GM20000 (cell line): ENCODE measurements at places on chromosomes 5 and 9.

DNA sequence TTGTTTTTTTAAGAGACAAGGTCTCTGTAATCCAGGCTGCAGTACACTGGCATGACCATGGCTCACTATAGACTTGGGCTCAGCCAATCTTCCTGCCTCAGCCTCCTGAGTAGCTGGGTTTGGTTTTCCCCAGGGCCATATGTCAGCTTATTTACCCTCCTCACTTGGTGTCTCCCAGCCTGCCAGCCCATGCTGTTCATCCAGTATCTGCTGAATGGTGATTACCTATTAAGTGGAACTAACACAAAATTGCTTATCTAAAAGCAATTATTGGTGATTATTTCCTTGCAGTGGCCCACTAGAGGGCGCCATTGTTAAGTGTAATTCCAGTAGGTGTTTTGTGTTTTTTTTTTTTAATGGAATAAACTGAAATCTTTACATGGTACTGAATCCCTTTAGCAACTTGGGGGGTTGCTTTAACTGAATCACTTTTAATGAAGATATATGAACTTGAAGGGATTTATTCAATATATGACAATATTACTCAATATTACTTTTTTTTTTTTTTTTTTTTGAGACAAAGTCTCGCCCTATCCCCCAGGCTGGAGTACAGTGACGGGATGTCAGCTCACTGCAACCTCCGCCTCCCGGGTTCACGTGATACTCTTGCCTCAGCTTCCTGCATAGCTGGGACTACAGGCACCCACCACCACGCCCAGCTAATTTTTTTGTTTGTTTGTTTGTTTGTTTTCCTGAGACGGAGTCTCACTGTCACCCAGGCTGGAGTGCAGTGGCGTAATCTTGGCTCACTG lies 13.8 kb downstream of the EXOSC2 start:
- no peak for DNase-seq

DNA sequence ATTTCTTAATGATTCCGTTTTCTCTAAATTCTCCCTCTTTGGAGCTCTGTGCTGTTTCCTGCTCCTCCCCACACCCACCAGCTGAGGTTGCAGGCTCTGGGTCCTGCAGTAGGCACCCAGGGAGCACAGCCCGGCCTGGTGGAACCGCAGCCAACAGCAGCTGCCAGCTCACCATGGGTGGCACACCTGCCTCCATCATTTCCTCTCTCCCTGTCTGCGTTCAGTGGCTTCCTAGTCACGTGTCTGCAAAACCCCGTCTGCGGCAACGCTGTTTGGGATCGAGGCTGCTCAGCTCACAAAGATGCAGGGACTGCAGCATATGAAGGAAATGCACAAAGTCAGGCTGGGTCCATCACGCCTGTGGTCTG lies 367.8 kb downstream of the IRX2 start:
- no peak for DNase-seq

DNA sequence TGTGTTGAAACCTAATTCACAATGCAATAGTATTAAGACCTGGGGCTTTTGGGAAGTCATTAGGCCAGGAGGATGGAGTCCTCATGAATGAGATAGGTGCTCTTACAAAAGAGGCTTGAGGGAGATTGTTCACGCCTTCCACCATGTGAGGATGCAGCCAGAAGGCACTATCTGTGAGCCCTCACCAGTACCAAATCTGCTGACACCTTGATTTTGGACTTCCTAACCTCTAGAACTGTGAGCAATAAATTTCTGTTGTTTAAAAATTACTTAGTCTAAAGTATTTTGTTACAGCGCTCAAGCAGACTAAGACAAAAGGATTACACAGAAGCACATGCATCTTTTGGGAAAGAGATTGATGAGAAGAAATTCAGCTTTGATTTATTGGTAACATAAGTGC lies 232.9 kb upstream of the NR4A3 start:
- DNase-seq, result no peak

GRCh38 chr5:28448791-28449190 lies 1410.4 kb upstream of the CDH9 start:
- no peak for DNase-seq

- no peak for DNase-seq
These were observed 20.7 kb downstream of the ZER1 start for GRCh38 chr9:128750926-128751595.

GRCh38 chr9:97807681-97808080 lies 45.3 kb upstream of the FOXE1 start:
- no peak for DNase-seq

DNA sequence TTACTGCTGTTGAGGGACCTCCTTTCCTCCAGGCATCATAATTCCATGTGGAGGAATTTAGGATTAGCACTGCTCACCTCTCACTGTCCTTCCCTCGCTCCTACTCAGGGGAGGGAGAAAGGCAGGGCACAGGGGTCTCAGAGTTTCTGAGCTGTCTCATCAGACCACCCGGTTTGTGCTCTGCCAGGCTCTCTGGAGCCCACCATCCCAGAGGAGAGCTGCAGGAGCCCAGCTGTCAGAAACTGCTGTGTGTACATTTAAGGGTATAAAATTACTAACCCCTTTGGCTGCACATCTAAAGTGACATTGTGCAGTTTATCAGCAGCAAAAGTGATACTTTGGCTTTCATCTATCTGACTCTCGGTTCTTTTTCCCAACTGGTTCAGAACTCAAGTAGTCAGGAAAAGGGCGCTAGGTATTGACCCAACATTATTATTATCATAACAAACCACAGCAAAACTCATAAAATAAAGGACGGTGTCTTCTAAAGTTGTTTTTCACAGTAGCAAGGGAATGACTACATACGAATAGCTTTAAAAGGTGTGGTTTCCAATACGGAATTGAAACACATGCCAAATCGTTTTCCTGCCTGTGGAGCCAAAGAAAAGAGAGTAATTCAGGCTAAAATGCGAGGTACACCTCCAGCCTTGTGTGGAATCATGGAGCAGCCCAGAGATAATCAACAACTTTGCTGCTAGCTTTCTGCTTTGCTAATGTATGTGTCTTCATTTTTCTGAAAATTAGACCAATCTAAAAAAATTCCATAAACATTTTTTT lies 348.1 kb downstream of the TMEM167A start:
- no peak for DNase-seq

DNA sequence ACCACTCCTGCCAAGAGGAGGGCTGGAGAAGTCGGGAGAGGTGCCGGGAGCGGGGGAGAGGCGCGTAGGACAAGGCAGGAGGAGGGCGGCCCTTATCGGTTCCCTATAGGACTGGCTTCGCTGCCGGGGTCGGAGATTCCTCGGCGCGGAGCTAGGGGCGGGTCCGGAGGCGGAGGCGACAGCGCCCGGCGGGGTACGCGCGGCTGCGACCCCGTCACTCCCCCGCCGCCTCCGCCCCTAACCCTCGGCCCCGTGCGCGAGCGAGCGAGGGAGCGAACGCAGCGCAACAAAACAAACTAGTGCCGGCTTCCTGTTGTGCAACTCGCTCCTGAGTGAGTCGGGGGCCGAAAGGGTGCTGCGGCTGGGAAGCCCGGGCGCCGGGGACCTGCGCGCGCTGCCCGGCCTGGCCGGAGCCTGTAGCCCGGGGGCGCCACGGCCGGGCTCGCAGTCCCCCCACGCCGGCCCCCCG lies 2.0 kb downstream of the GLIS3 start:
- peak; percentile 67 for DNase-seq

- DNase-seq, result no peak
These were observed 40.0 kb upstream of the ABL1 start for GRCh38 chr9:130794923-130795495.

GRCh38 chr5:172009536-172010270 lies 3.3 kb upstream of the FBXW11 start:
- DNase-seq, result no peak

- DNase-seq, result no peak
These were observed 1.6 kb downstream of the NACC2 start for GRCh38 chr9:136093346-136093986.

DNA sequence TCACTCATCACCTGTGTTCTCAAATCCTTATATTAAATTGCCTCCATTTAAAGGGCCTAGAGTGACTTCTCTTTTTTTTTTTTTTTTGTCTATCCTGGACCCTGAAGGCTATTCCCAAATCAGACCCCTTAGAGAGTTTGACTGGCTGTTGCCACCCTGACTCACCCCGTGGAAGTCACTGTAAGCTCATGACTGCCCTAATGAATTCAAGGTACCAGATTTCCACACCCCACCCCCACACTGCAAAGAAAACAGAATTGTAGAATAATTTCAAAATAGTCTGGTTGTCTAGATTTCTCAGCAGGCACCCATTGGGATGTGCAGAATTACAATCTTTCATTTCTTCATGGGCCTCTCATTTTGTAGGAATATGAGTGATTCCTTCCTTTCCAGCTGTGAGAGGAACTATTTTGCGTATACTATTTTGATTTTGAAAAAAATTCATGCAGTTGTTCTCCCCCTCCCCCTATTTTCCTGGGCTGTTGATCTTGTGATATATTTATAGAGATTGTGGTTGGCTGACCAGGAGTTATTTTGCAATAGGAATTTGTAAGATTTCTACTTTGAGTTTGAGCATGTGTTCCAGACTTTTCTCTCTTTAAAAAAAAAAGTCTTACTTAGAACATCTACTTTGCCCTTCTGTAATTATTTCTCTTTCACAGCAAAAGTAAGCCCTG lies 79.1 kb downstream of the ZNF618 start:
- DNase-seq, result no peak
